ENCODE measurements at places on chromosomes 1 and 21.

GRCh38 chr1:228793032-228793431 lies 57.8 kb downstream of the RHOU start:
- no peak for DNase-seq

GRCh38 chr1:218812360-218812759 lies 361.3 kb upstream of the LYPLAL1 start:
- DNase-seq, result no peak

DNA sequence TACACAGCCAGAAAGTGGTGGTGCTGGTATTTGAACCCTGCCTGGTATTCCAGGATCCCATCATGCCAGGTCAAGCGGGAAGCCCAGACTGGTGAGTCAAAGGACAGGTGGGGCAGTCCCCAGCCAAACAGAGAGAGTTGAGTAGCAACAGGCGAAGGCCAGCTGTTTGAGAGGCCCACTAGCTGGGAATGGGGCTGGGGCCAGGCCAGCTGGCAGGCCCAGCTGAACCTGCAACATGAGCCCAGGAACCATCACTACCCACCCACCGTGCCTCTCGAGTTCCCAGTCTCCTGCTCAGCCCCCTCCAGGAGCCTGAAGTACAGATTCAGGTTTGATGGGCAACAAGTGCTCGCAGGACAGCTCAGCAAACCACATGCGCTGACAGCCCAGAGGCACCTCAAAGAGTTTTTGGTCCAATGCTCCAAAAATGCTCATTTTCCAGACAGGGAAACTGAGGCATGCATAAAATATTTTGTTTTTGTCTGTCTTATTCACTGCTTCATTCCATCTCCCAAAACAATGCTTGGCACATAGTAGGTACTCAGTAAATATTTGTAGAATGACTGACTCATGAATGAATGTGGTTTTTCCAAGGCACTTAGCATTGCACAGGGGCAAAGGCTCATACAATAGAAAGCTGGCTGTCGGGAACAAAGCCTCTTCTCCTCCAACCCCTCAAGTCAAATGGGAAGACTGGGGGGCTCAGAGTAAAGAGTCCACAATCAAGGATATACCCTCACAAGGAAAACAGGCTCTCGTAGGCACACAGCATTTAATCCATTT lies 42.5 kb upstream of the CLIC4 start:
- peak; percentile 97 for DNase-seq

DNA sequence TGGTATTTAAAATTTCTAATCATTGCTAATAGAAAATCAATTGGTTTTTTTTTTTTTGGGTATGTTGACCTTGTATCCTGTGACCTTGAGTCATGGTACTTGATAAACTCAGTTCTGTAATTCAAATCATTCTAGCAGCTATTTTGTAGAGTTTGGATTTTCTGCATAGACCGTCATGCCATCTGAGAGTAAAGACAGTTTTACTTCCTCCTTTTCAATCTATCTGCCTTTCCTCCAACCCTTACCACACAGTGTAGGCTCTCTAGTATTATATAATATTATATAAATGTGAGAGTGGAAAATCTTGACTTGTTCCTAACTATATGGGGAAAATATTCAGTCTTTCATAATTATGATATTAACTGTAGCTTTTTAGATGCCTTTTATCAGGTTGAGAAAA lies 7.0 kb downstream of the TDRD5 start:
- no peak for DNase-seq

DNA sequence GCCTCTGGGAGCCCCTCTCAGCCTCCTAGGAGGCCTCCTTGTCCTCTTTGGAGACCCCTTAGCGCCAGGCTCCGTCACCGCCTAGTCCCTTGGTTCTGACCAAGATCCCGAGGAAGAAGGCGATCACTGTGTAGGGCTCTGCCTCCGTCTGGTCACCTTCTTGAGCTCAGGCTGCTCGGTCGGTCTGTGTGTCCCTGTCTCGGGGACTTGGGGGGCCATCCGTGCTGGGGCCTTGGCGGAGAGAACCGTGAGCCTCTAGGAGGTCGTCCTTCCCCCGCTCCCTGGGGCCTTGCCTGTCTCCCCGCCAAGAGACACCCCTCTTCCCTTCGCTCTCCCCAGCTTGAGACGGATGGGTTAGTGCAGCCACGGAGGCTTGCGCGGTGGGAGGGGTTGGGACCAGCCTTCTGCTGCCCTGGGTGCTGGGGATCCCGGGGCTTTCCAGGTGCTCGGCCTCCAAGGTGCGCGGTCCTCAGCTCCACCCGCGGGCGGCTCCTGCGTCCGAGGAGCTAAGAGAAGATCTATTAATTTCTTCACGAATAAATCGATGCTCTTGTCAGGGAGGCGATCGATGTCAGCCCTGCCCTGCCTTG lies 701 bp upstream of the INSRR start:
- DNase-seq, result no peak

- no peak for DNase-seq
Measured at GRCh38 chr1:69700770-69701169, 133.0 kb downstream of the LRRC7 start.

DNA sequence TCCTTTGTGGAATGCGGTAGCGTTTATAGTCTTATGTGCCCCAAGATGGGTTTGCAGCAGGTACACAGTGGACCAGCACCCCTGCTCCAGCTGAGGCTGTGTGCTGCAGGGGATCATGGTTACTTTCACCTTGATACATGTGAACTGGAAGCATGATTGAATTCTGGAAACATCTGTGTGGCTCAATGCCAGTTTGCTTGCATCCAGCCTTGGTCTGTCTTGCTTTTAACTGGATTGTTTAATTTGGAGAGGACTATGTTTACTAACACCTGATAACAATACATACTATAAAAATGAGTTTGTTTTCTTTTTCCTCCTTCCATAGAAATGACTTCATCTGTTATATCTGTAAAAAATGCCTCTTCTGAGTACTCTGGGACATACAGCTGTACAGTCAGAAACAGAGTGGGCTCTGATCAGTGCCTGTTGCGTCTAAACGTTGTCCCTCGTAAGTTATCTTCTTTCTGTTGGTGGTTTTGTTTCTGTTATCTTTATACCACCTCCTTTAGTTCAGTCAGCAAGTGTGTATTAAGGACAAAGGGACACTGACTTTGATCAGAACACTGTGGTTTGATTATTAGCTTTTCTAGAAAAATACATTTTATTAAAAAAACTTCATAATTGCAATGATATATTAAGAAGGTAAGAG lies 47.7 kb downstream of the CXADR start:
- no peak for DNase-seq
